ENCODE measurements at places on chromosomes 1 and 21.

DNA sequence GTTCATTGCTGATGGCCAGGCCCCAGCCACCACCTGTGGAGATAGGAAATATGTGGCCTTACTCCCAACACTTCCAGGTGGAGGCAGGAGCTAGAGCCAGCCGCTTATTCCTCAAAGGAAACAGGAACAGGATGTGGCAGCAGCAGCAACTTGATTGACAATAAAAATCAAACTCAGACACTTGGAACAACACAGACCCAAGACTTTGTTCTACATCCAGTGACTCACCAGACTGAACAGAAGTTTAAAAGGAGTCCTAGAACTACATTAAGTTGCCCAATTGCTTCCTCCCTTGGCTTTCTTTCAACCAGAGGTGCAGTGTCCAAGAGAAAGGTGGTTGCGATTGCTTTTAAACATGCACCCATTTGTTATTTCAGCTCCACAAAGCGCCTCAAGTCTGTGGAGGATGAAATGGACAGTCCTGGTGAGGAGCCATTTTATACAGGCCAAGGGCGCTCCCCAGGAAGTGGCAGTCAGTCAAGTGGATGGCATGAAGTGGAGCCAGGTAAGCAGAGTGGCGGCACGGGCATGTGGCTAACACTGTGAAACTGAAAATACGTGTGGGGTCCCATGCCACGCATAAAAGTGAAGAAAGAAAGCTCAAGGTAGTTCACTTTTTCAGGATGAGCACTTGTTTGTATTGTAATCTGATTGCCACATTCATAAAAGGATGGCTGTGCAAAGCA is 276.6 kb downstream of the NFIA start:
- DNase-seq = peak; percentile 71

DNA sequence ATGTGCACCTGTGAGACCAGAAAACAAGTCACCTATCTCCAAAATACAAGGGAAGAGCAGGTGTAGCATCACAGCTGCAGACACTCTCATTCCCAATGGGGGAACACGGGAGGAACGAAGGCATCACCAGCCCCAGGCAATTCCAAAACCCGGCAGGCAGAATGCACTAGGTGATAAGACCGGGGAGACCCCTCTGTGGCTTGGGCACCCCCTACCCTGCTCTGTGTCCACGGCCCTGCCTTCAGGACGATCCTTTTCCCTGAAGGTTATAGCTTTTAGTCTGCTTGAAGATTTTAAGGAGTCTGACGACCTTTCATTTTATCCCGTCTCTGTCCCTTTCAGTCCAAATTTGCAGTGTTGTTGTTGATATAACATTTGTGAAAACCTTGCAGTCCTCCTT is 19.2 kb downstream of the TRPM2 start:
- no peak for DNase-seq

- DNase-seq = no peak
These were observed 60.0 kb downstream of the MEGF6 start for GRCh38 chr1:3551290-3551678.

GRCh38 chr1:14553711-14554110 is 44.8 kb upstream of the KAZN start:
- no peak for DNase-seq

DNA sequence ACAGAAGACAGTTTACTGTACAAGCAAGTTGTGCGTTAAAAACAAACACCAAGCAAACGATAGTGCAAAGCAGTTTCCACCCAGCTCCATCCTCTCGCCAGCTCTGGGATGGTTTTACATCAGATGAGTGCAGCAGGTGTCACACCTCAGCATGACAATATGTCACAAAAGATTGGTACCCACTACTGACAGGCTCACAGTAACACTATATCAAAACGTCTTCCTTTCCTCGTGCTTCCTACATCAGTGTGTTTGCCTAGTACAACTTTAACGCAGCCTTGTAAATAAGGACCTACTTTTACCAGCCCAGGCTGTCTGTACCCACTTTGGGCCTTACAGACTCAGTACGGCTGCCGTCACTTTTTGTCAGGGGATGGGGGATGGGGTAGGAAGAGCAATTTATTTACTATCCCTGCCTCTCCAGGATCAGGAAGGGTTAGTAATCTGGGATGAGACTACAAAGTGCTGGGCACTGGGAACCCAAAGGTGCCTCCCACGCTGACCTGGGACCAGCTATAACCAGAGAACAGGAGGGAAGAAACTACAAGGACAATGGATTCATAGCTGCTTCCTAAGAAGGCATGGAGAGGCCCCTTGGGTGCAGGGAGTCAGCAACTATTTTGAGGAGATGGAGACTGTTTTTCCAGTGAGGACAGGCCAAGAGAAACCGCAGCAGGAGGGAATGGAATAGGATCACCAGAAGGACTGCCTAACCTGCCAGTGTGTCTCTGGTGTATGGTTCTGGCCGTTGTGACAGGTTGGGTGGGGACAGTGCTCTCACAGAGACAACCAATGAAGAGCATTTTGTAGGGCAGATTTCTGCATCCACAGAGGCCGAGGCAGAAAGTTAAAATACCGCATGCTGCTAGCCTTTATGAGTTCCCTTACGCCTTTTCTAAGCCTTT is 30.2 kb downstream of the RUNX3 start:
- no peak for DNase-seq

DNA sequence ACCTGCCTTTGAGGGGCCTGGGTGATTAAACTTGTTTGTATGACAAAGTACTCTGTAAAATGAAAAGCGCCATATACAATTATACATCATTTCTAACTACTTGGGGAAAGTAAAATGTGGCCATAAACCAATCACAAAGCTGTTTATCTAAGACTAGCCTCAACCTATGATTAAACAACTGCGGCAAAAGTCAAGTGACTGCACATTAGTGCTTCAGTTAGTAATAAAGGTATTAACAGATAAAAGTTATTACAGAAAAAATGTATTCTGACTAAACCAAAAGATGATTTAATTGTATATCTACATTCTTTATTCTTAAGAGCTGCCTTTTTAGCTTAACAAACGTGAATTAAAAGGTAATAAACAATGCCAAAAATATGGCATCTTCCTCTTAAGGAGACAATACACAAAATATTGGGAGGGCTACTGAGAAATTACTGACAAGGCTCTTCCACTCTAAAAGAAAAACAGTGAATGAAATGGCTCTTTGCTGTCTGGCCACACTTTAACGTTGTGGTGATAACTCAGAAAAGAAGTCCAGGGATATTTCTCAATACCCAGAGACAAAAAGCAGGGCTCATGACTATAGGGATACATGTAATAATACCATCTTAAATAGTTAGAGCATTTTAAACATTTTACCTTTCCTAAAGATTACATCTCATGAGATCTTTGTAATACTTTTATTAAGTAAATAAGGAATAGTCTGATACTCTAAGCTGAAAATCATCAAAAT is 8.6 kb downstream of the ARHGAP29 start:
- peak; percentile 51 for DNase-seq

DNA sequence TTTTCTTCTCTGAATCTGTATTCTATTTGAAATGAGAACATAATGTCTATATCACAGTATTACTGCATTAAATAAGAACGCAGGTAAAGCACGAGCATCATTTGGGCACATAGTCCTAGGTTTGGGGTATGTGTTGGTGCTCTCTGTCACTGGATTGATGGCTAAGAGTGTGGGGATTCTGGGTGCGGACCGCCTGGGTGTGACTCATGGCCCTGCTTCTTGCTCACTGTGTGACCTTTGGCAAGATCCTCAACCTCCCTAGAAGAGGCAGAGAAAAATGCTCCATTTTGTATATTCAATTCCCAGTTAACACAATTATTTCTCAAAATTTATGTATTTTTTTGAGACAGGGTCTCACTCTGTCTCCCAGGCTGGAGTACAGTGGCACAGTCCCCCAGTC is 99.7 kb downstream of the LAMC2 start:
- peak; percentile 31 for DNase-seq

Data from iris pigment epithelial cell (primary cell).